ENCODE measurements at places on chromosomes 3 and 15.

- no peak for DNase-seq
These were observed 23.9 kb upstream of the CTNNB1 start for GRCh38 chr3:41175365-41175764.

DNA sequence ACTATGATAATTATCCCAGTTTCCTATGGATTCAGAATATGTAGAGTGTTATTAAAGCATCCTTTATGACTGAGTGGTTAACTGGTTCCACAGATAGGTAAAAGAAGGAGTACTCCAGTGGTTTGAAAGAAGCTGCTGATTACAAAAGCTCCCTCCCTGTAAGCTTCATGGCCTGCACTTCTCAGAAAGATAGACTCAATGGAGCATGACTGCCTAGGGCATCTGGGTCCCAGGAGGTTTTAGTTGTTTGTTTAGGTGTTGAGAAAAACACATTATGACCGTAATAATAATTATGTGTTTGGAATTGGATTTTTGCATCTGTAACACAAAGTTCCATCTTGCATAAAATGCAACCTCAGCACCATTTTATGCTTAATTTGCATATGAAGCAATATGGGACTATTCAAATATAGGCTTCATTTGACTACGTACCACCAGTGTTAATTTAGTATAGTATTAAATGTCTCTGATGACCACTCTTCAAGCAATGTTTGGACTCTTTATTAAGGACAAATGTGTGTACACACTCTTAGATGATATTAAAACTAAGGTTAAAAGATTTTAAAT lies 121.1 kb downstream of the ROBO2 start:
- DNase-seq, result no peak

DNA sequence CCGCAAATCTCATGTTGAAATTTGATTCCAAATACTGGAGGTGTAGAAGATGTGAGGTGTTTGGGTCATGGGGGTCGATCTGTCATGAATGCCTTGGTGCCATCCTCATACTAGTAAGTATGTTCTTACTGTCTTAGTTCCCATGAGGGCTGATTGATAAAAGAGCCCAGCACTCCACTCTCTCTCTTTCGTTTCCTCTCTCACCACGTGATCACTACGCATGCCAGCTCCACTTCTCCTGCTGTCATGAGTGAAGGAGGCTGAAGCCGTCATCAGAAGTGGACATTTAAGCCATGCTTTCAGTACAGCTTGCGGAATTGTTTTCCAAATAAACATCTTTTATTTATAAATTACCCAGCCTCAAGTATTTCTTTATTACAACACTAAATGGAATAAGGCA lies 6.1 kb downstream of the OR5H15 start:
- no peak for DNase-seq

DNA sequence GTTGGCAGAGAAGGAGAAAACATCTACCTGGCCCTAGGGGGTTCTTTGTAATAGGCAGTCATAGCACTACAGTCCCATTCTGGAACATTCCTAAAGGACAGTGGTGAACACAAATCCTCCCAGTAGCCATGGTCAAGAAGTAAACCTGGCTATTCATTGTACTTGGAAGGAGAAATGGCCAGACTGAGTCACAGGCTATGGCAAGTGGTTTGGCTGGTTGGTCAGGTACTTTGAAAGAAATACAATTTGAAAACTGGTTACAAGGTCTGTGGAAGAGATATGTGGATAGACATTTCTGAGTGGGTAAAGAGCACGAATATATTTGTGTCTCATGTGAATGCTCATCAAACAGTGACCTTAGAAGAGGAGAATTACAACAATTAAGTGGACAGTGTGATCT lies 33.0 kb upstream of the FAN1 start:
- no peak for DNase-seq

DNA sequence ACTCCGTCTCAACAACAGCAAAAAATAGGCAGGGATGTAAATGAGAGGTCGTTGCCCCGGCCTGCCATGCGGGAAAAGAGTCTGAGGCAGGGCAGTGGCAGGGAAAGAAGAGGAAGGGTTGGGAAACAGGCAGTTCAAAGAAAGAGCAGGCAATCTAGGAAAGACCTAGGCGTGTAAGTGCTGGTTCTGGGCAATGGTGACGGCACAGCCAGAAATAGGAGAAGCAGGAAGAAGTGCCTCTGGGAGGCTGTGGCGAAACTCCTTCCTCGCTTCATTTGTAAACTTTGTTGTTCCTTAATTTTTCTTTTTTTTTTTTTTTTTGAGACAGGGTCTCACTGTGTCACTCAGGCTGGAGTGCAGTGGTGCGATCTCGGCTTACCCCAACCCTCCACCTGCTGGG lies 4.3 kb downstream of the SLC51A start:
- no peak for DNase-seq

- no peak for DNase-seq
These were observed 32.4 kb upstream of the GAP43 start for GRCh38 chr3:115590873-115591272.

DNA sequence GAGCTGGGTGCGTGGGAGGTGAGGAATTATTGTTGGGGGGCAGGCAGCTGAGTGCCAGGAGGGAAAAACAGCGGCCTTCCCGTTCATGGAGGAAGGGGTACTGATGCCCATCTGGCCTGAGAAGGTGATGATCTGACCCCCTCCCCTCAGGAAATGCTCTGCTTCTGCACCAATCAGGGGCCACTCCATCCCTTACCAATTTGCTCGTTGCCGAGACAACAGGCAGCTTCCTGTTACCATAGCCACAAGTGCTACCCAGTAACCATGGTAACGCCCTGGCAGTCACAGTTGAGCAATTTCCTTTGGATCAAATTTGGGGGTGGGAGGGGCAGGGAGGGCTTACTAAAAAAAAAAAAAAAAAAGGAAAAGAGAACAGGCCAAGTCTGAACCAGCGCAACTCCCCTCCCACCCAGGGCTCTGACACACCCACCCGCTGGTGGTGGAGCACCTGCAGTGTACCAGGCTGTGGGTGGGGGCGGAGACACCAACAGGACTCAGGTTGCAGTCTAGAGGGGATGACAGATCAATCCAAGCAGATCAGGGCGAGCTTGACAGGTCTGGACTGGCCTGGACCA lies 13.7 kb downstream of the CELF6 start:
- no peak for DNase-seq

DNA sequence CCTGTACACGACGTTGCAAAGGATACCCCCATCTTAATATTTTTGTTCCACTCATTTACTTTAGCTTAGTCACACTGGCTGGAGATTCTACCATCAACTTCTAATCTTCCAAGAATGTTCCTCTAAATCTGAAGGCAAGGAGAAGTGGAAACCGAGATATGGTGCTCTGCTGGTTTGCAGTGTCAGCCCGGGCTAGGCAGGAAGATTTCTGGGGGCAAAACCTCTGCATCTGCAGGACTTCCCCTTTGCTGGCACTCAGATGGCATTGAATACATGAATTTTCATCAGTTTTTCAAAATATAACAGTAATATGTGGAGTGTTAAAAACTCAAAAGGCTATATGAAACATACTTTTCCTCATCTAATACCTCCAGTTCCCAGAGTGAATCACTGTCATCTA lies 240.4 kb downstream of the RPLP1 start:
- no peak for DNase-seq

GRCh38 chr3:176219970-176220369 lies 977.3 kb downstream of the TBL1XR1 start:
- DNase-seq, result no peak

GRCh38 chr3:151562891-151563290 lies 102.0 kb upstream of the IGSF10 start:
- DNase-seq, result no peak

DNA sequence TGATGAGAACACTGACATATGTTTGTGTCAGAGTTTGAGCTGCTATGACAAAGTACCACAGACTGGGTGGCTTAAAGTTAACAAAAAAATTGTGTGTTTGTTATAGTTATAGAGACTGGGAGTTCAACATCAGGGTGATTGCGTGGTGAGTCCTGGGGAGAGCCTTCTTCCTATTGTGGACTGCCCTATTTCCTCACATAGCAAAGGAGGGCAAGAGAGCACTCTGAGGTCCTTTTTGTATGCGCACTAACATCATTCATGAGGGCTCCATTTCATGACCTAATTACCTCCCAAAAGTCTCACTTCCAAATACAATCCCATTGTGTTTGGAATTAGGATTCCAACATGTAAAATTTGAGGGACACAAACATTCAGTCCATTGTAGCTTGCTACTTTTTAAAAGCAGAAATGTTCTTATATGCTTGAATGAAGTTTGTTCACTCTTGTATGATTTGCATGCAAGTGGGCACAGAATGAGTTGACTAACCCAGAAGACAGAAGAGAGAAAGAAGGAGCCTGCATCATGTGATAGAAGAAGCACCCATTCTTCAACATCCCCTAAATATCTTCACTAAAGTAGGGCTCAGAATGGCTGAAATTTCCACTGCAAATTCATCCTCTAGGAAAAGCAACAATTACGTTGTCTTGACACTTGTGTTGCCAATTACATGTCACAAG lies 18.9 kb upstream of the ALCAM start:
- no peak for DNase-seq

DNA sequence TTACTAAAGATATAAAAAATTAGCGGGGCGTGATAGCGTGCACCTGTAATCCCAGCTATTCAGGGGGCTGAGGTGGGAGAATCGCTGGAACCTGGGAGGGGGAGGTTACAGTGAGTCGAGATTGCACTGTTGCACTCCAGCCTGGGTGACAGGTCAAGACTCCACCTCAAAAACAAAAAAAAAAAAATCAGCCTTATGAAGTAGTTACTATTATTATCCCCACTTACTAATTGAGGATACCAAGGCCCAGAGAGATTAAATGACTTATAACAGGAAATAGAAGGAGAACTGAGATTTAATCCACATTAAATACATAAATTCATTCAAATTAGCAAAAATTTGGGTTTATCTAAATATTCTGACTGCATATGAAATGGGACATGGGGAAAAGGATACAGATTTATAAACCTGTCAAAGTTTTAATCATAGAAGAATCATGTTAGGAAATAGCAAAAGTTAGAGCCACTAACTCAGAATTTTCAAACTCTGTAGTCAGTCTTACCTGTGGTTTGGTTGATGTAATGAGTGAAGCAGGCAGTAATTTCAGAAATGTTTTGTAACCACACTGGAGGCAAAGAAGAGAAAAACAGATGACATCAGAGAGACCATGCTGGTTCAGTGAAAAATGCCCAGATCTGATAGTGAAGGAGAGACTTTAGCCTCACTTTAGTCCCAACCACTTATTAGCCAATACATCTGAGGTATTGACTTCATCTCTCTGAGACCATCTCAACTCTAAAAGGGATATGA lies 25.0 kb upstream of the ACAP2 start:
- no peak for DNase-seq

DNA sequence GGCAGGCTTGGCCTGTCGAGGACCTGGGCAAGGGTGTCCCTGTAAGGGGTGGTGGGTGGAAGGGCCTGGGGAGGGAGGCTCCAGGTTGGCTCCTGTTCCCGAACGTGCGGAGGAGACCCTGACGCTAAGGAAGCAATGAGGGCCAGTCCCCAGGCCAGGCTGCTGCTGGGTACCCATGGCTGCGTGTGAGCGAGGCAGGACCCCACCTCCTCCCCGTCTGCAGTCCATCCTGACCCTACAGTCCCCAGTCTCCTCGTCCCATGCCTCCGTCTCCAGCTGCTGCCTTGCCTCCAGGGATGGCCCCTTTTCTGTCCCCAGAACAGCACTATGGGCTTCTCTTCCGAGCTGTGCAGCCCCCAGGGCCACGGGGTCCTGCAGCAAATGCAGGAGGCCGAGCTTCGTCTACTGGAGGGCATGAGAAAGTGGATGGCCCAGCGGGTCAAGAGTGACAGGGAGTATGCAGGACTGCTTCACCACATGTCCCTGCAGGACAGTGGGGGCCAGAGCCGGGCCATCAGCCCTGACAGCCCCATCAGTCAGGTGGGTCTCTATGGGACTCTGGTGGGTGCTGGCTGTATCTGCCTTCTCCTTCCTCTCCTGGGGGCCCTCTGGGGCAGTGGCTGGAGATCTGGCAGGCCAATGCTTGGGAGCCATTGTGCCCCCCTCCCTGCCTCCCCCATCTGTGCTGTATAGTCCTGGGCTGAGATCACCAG lies 571 bp downstream of the FES start:
- DNase-seq, result no peak

GRCh38 chr15:70316059-70316600 lies 218.4 kb upstream of the TLE3 start:
- no peak for DNase-seq

DNA sequence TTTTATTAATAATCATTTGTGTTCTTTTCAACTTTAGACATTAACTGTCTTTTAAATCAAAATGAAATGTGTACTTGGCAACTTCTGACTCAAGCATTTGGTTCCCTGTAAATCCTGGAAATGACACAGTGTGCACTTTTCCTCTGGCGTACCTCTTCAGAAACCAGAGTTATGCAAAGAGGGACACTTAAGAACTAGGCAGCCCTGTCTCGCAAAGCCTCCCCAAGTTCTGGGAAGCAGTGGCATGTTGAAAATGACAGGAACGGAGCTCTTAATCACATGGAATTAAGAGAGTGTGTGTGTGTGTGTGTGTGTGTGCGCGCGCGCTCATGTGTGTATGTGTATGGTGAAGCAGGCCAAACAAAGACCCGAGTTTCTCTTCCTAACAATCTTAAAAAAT lies 707.4 kb downstream of the MECOM start:
- DNase-seq, result no peak

- no peak for DNase-seq
These were observed 158.8 kb downstream of the PDZRN3 start for GRCh38 chr3:73465926-73466325.

GRCh38 chr3:62873761-62874710 lies 1.2 kb downstream of the CADPS start:
- no peak for DNase-seq

- no peak for DNase-seq
These were observed 111.2 kb upstream of the RGMA start for GRCh38 chr15:93200081-93200836.

GRCh38 chr15:100623301-100623700 lies 20.9 kb downstream of the ASB7 start:
- DNase-seq, result no peak

All from cortex of kidney (tissue), 1 donor.